Heart left ventricle (tissue), 16 donors: ENCODE measurements at places on chromosomes 4 and X. TPM values are rescaled to one million over a fixed set of nuclear protein-coding genes. Genes with fewer than 3 reads are reported as not detected.

Gene TEX13A
- not detected for polyA plus RNA-seq

Gene TEX13C
- not detected for polyA plus RNA-seq

Gene WAS
- 1.5 TPM for polyA plus RNA-seq

Gene PDGFC
- polyA plus RNA-seq: 5.1 TPM

Gene TTC29
- polyA plus RNA-seq: not detected
